CD4-positive, alpha-beta T cell treated with Interferon gamma for 1 hour (primary cell): ENCODE measurements at places on chromosomes 11 and 22.

GRCh38 chr11:113618360-113618759 is 87.7 kb downstream of the TMPRSS5 start:
- no peak for DNase-seq

GRCh38 chr11:90204832-90205646 is 17.8 kb downstream of the CHORDC1 start:
- no peak for DNase-seq

DNA sequence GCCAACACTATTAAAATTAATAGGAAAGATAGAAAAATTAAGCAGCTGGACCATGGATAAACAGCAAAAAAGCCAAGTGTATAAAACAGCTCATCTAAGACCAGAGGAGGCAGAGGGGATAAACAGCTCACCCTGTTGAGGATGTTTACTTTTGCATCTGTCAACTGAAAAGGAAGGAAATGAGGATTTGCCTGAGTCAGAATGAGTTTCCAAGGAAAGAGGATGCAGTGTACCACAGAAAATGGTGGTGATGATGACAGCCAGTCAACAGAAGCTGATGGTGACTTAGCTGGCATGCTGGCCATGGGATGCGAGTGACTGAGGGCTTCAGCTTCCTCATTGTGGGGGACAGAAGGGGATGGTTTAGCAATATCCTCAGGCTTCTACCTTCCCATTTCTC is 183.5 kb downstream of the KIRREL3 start:
- DNase-seq = no peak

DNA sequence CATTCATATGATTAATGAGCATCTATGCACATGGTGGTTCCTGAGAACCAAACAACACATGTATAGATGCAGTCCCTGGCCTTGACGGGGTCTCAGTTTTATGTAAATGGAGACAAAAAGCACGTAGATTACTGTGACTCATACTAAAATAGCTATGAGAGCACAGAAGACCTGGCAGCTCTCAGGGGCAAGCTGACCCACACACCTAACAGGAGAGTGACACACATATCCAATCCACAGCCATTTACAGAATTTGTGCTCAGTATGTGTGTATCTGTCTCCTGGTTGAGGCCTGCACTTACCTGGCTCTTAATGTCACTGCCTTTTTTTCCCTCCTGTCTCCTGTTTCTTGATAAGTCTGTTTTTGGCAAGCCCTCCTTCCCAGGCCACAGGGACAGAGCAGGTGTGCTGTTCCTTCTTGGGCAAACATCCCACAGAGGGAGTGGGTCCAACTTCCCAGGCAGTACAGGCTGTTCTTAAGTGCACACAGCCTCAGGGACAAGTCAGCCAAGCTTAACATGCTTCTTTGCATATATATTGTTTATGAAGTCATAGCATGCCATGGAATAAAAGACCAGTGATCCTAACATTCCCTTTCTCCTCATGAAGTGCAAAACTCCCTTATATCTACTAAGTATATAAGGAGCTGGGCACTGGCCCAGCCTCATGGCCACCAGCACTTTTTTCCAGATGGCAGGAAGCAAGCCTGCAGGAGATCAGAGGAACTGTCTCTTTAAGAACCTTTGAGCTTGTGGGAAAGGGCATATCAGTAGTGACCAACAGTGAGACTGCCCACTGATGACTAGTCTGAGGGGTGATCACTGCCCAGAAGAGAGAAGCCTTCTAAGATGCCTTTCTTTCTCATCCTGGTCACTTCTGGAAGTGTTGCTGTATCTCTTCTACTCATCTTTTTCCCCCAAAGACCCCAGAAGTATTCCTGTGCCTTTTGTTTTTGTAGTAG is 124.7 kb upstream of the CCDC90B start:
- no peak for DNase-seq

- no peak for DNase-seq
These were observed 17.4 kb downstream of the ARHGAP1 start for GRCh38 chr11:46682773-46683752.

GRCh38 chr11:14041040-14041439 is 78.5 kb downstream of the SPON1 start:
- no peak for DNase-seq

GRCh38 chr22:36879775-36880174 is 19.0 kb downstream of the NCF4 start:
- no peak for DNase-seq

GRCh38 chr11:3626250-3626960 is 15.4 kb downstream of the ART5 start:
- DNase-seq = peak; percentile 16

DNA sequence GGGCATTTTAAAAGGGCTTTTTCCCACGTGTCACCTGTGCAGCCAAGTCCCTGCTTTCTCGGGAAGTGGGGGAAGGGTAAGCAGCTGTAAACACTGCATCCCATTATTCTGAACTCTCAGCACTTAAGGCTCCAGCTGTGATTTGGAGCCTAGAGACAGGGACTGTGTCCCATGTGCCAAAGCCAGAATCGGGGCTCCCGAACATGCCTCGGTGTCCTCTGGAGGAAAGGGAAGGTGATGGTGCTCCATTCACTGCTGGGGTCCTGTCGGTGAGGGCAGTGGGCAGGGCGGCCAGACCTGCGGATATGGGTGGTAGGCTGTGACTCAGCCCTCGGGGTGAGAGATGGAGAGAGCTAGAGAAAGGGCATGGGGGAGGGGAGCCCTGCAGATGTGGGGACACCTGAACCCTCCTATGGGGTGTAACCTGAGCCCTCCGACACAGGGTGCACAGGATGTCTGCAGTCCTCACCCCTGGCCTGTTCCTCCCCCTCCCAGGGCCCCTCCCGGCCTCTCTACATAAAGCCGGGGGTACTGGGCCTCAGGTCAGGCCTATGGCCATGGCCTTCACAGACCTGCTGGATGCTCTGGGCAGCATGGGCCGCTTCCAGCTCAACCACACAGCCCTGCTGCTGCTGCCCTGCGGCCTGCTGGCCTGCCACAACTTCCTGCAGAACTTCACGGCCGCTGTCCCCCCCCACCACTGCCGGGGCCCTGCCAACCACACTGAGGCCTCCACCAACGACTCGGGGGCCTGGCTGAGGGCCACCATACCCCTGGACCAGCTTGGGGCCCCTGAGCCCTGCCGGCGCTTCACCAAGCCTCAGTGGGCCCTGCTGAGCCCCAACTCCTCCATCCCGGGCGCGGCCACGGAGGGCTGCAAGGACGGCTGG is 31.8 kb downstream of the CAPN1 start:
- peak; percentile 17 for DNase-seq

DNA sequence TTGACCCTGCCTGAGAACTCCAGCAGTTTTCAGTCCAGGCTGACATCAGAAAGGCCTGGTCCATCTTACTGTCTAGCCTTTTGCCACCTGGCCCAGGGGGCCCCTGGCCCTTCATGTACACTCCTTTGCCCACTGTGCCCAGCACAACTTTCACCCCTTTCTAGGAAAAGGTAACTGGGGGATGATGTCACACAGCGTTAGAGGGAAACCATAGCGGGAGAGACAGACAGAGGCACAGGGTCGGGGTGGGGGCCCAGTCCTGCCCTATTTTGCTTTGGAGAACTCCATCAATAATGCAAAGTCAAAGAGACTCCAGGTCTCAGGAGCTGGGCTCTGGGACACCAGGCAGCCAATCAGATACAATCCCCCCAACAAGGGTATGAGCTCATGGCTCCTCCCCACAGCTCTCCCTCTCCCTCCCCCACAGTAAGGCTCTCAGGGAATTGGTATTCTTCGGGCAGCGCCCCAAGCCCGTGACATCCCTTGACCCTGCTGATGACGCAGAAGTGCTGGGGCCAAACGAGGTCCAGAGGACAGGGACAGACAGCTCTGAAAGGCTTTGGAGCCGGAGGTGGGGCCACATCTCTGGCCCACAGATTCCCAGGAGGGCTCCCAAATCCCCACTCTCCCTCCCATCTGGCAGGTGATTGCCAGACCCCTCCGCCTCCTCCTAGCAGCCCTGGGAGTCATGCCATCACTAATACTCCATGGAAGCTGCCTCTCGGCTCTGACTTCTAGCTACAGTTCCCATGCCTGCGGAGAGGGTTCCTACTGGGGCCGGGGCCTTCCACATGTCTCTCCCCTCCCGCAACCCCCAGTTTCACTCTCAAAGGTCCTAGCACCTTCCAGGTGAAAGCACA is 5.9 kb downstream of the USP2 start:
- no peak for DNase-seq

GRCh38 chr11:94066901-94067429 is 45.8 kb downstream of the HEPHL1 start:
- no peak for DNase-seq

DNA sequence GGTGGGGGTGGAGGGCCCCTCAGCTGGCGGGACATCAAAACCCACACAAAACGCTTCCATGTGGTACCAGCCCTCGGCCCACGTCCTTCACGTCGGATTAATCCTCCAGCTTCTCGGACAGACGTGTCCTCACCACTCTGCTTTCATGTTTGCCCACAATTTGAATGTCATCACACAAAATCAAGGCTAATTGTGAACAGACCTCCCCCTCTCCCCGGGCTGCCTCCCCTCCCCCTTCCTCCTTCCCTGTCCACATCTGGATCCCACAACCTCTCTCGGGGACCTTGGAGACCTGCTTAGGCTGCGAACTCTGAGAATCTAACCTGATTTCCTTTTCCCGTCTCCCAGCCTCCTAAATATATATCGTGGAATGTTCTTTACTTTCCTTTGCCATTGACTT is 262.9 kb downstream of the MN1 start:
- DNase-seq = no peak

DNA sequence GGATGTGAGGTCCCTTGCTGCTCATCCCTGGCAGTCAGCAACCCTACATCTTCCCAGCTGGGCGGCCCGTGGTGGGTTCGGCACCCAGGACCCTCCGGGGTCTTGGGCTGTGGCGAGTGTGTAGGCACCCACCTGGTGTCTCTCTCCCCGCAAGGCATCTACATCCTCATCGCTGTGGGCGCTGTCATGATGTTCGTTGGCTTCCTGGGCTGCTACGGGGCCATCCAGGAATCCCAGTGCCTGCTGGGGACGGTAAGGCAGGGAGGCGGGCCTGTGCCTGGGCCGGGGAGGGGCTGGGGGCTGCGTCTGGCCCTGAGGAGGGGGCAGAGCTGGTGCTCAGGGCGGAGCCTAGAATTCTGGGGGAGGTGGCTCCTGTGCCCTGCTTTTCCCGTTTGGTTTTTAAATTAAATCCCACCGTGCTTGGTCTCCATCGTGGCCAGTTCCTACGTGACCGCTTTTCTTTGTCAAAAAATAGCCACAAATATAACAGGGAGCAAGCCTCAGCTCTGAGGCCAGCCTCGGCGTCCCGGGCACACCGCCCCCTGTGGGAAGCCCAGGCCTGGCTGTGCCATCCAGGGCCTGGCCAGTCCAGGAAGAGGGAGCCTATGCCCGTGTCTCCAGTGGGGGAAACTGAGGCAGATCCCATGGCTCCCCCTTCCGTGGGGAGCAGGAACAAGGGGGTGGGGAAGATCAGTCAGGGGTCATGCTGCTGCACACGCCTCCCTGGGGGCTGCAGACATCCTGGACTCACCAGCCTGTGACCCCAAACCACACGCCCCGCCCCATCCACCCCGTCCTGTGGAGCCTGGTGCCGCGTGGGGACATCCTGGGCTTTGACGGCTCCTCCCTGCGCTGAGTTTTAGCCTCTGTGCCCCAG is 6.4 kb upstream of the TSSC4 start:
- DNase-seq = peak; percentile 56

DNA sequence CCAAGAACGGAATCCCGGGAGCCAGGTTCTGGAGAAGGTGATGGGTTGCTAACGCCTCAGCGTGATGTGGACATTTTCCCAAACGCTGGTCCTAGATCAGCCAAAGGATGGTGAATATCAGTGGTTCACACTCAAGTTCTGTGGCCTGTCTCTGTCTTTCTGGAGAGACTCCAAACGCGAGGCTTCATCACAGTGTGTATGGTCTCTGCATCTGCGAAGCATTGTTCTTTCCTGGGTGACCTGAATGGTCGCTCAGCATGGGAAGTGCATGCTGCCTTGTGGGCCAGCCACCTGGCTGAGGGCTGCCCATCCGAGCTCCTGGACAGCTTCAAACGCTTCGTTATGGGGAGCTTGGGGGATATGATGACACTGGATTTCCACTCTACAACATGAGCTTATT is 810.0 kb downstream of the TBC1D22A start:
- no peak for DNase-seq

GRCh38 chr11:117591316-117592039 is 205.5 kb downstream of the DSCAML1 start:
- DNase-seq = no peak

DNA sequence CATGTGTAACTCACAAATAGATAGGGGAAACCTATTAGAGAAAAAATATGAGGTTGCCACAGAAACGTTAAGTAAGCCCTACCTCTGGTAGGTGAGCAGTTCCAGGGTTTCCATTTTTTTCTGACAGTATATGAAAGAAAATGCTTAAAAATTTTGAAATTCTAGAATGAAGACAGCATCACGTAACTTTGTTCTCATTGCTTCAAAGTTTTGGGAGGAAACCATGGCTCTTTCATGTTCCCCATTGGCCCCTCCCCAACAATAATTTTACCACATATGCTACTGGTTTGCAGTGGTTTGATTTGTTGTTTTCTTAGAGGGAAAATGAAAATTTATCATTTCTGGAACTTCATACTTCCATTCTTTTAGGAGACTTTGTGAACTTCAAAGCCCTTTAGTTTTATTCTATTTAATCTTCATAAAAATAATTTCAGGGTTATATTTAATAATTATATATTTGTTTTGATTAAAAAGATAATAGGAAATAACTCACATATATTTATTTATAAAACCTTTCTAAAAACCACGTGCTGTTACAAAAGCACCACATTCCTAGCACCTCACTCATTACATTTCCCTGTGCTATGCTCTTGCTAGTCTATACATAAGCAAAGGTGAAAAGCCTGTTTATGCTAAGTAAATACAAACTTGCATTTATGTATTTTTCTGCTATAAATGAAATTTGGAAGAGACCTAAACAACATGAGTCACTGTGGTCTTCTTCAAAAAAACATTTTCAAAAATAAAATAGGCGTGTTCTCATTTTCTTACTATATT is 113.4 kb downstream of the CASP12 start:
- DNase-seq = no peak

DNA sequence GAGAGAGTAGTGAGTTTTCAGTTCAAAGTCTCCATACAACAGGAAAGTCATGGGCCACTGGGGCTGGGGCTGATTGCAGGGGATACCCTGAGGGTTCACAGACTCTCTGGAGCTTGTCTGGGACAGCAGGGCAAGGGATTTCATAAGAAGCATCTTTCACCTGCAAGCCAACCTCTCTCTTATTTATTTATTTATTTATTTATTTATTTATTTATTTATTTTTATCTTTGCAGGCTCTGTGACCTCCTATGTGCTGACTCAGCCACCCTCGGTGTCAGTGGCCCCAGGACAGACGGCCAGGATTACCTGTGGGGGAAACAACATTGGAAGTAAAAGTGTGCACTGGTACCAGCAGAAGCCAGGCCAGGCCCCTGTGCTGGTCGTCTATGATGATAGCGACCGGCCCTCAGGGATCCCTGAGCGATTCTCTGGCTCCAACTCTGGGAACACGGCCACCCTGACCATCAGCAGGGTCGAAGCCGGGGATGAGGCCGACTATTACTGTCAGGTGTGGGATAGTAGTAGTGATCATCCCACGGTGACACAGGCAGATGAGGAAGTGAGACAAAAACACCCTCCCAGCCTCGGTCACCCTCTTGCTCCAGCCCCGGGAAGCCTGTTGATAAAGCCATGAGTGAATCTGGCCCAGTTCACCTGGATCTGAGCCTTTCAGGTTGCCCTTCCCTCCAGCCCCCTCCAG is 68.4 kb downstream of the GGTLC2 start:
- DNase-seq = no peak

- DNase-seq = no peak
These were observed 136.4 kb downstream of the BRD1 start for GRCh38 chr22:49691256-49691655.
